ENCODE measurements at places on chromosomes 1 and 21.

DNA sequence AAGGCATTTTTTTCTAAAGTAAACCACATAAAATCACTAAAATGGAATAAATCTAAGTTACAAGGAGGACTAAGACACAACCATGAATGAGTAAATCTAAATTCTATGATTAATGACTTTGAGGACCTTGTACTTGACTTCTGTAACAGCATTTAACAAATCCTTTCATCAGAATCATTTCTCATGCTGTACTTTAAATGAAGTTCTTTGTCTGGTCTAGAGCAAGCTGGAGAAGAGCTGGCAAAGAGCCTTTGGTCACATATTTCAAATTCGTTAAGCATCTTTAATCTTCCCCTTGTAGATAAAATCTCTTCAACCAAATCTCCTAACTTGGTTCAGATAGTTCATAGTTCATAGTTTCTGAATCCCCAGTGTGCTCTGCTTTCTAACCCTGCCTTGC, 405.4 kb downstream of the PTPRC start:
- DNase-seq = no peak

GRCh38 chr1:229170778-229171505, 100.0 kb upstream of the RAB4A start:
- DNase-seq = no peak

GRCh38 chr21:34802180-34802899, 133.5 kb downstream of the CLIC6 start:
- no peak for DNase-seq

GRCh38 chr1:163442895-163443294, 121.1 kb downstream of the NUF2 start:
- no peak for DNase-seq

- no peak for DNase-seq
These were observed 16.4 kb downstream of the ARHGEF2 start for GRCh38 chr1:155961937-155962336.

DNA sequence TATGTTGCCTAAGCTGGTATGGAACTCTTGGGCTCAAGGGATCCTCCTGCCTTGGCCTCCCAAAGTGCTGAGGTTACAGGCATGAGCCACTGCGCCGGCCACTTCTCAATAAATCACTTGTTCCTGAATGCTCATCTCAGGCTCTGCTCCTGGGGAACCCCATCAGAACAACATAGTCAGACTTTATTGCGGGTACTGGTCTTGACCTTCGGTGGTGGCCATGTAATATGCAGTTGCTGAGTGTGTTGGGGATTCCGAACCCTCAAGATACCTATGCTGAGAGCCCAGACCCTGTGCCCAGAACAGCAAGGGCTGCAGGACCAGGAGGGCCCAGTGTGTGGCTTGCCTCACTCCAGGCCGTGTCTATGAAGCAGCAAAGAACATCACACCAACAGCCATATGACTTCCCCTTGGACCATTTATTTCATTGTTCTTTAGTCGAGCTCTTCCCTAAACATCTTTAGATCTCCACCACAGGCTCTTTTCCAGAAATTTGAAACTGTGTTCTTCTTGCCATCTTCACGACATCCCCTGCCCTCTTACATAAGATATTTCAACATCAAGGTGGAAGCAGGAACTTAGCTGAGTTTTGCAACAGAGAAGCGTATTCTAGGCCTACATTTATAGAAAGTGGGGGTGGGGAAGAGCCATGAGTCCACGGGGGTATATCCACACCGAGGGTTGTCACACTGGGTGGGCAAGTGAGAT, 12.7 kb upstream of the SDHB start:
- no peak for DNase-seq

- no peak for DNase-seq
These were observed 7.8 kb upstream of the AMIGO1 start for GRCh38 chr1:109517337-109517736.

DNA sequence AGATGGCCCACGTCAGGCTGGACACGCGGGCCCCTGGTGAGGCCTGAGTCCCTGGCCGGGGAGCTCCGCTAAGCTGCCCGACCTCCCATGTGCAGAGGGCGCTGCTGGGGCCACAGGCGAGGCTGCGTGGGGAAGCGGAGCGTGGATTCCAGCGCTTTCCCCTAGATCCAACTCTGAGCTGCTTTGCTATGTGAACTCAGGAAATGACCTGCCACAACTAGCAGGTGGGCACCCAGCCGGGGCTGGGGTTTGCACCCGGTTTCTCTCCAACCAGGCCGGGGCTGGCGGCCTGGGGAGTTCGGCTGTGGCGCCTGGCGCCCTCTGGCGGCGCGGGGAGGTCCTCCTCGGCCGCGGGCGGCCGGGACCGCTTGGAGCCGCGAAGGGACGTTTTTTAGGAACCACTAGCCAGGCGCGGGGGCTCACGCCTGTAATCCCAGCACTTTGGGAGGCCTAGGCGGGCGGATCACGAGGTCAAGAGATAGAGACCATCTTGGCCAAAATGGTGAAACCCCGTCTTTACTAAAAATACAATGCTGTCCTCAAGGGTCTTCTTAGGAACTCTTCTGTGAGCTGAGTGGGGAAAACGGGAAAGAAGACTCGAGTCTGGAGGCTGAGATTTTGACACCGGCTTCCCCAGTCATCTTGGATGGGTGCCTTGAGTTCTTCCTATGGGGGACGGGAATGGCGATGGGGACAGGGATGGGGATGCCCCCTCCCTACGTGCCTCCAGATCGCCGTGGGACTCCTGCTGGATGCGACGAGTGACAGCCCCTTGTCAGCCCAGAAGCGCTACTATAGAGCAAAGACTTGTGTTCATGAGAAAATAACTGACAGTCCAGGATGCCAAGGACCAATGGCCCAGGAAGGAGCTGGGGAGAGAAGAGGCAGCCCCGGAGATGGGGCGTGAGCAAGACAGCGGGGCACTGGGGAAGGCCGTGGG, 12.6 kb downstream of the PYCR2 start:
- DNase-seq = peak; percentile 45

- DNase-seq = no peak
These were observed 91.2 kb downstream of the LMX1A start for GRCh38 chr1:165265196-165265838.

DNA sequence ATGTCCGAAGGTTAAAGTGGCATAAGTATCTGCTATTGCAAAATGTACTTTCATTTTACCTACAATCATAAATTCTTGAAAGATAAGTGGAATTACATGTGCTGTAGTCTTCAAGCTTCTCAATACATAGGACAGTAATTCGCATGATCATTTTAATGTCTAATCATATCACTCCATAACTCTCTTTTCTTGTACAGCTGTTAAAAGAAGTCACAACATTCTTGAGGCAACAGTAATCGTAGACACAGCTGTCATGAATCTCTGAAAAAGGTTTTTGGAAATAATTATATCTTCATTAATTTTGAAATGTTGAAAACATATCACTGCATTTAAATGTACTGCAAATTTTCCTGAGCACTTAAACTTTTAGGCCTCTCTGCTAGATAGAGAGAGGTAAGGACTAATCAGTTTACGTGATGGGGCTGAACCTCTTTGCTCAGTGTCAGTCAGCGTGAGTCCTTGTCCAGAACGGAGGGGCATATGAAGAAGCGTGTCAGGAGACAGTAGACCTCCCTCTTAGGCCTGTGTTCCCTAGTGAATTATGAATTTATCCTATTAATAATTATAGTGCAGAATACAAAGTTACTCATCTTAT, 133.4 kb downstream of the NEK7 start:
- no peak for DNase-seq

GRCh38 chr1:30320581-30320890, 402.8 kb downstream of the MATN1 start:
- DNase-seq = no peak

- DNase-seq = no peak
These were observed 24.3 kb upstream of the IFNAR2 start for GRCh38 chr21:33205476-33205875.

- no peak for DNase-seq
These were observed 142.6 kb upstream of the PALMD start for GRCh38 chr1:99503276-99503747.

- DNase-seq = no peak
These were observed 105.8 kb downstream of the COLGALT2 start for GRCh38 chr1:183931646-183932271.

DNA sequence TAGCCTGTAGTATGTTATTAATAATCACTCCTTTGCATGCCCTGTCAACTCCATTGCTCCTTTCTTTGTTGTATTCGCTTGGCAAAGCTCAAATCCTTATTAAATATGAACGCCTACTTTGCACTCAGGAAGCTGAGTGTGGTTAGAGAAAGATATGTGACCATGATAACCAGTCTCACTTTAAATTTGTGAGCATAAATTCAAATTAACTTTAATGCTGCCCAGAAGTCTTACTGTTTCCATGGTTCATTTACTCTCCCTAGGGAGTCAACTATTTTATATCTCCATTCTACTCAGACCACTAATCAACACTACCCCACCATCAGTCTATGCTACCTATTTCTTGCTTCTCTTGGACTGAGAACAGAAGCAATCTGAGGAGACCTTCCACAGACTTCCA, 12.1 kb upstream of the EPHX4 start:
- no peak for DNase-seq

DNA sequence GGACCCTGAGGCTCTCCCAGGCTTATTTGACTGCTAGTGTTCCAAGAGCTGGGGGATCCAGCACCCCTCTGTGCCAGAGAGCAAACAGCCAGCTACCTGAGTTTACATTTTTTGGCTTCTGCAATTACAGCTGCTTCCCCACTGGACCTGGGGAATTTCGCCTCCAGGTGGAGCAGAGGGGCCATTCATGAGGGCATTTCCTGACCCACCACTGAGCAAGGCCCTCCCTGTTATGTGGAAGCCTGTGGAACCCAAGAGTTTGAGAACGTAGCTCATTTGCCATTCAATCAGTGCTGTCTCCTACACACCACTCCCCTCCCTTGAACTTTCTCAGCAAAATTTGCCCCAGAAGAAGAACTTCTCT, 42.7 kb upstream of the TMEM51 start:
- no peak for DNase-seq

DNA sequence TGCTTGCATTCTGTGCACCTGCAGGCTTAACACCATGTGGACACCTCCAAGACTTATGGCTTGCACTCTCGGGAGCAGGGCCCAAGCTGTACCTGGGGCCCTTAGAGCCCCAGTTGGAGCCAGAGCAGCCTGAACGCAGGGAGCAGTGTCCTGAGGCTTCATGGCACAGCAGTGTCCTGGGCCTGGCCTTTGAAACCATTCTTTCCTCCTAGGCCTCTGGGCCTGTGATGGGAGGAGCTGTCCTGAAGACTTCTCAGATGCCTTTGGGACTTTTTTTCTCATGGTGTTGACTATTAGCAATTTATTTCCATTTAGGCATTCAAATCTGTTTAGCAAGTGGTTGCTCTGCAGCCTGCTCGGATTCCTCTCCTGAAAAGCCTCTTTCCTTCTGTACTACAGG, 11.0 kb downstream of the RPTN start:
- no peak for DNase-seq

DNA sequence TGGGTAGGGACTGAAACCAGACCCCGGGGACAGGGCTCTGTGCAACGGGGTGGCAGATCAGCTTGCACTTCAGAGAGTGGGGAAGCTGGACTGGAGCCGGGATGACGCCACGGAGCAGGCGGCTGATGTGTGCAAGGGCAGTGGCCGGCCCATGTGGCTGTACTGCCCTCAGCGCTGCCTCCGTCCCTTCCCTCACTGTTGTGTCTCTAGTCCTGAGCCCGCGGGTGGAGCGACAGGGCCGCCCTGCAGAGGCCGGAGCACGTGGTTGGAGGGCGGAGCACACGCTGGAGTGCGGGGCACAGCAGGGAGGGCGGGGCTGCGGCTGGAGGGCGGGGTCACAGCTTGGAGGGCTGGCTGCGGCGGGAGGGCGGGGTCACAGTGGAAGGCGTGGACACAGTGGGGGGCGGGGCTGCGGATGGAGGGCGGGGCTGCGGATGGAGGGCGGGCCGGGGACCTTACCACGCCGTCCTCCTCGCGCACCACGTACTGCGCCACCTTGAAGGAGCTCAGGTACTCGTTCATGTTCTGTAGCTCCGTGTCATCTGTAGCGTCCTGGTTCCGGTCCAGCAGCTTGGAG, 52.4 kb downstream of the CHD5 start:
- DNase-seq = peak; percentile 53

- no peak for DNase-seq
These were observed 79.3 kb downstream of the ST6GALNAC3 start for GRCh38 chr1:76153841-76154205.

GRCh38 chr1:180563026-180563827, 4.5 kb downstream of the OVAAL start:
- no peak for DNase-seq

DNA sequence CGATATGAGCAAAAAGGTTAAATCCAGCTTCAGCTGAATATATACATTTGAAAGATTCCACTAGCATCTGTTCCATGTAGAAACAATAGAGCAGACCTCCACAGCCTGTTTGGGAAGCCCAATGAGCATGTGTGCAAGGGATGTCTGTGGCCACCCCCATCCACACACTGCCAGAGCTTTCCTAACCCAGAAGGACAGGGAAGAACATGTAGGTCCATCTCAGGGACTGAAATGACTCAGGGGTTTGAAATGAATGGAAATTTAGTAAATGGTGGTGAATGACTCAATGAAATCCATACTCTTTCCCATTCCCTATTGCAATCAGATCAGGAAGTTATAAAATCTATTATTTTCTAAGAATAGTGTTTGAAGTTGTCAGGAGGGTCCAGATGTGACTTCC, 397.2 kb downstream of the DUSP10 start:
- DNase-seq = no peak

DNA sequence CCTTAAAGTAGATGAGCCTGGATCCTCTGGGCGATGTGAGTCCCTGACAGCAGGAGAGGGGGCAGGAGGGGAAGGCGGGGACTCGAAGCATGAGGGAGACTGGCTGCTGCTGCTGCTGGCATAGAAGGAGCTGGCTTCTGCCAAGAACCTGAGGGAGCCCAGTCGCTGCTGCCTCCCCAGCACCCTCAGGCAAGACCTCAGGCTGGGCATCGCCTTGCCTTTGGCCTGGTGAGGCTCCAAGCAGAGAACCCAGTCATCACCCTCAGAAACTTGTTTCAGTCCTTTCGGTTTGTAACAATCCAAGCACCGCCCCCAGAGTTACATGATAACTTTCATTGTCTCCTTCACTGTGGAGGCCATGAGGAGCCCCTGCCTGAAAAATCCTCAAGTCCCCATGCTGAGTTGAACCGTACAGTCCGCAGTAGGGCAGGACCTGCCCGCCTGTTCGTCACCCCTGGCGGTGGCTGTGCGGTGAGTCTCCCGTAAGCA, 38.8 kb downstream of the POFUT2 start:
- no peak for DNase-seq

DNA sequence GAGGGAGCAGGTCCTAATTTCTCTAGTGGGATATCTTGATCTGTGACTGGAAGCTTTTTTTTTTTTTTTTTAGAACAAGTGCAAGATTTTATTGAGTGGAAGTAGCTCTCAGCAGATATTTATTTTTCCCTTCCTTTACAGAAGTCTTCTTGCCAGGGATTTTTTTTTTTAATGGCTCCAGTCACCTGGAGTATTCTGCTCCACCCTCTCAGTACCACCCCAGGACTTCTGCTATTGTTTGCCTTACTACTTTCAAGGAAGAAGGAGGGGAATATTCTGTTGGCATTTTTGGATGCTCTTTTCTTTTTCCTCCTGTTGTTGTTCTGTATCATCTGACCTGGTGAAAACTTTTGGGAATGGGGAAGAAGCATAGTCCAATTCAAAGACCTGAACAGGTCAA, 23.1 kb upstream of the CYP2J2 start:
- DNase-seq = no peak

Data from activated gamma-delta T cell (primary cell).